Skeletal muscle tissue (tissue), 5 donors: ENCODE measurements at places on chromosomes 7 and 10. TPM values are rescaled to one million over a fixed set of nuclear protein-coding genes. Genes with fewer than 3 reads are reported as not detected.

The PRKCQ gene
- total RNA-seq: 14.6 TPM

The RELN gene
- total RNA-seq: 14.1 TPM

The PDIA4 gene
- total RNA-seq: 61.1 TPM

The CALHM1 gene
- not detected for total RNA-seq

The TBX20 gene
- 1.0 TPM for total RNA-seq

The ORAI2 gene
- total RNA-seq: 3.1 TPM

The NKX2-3 gene
- 1.0 TPM for total RNA-seq

The MMD2 gene
- total RNA-seq: not detected

The FXYD4 gene
- total RNA-seq: not detected

The AGBL3 gene
- 4.2 TPM for total RNA-seq

The NIPSNAP2 gene
- 56.4 TPM for total RNA-seq

The HTR7 gene
- total RNA-seq: under 0.01 TPM

The PTPRN2 gene
- total RNA-seq: 1.6 TPM

The KLF14 gene
- 0.52 TPM for total RNA-seq

The IDI2 gene
- not detected for total RNA-seq

The MEPCE gene
- total RNA-seq: 30.8 TPM

The MACC1 gene
- total RNA-seq: not detected

The TYW1B gene
- total RNA-seq: 6.8 TPM

The PSD gene
- total RNA-seq: 3.7 TPM

The SH2D4B gene
- total RNA-seq: under 0.01 TPM

The NKX6-2 gene
- total RNA-seq: not detected

The RPEL1 gene
- total RNA-seq: not detected

The SPDYE8 gene
- total RNA-seq: not detected

The MPP7 gene
- total RNA-seq: 5.7 TPM

The ASAH2B gene
- total RNA-seq: 2.6 TPM
